ENCODE measurements at places on chromosomes 4 and X.
A peak's percentile ranks its signal among the peaks of the same experiment; 100 is the strongest.

- peak; percentile 48 for DNase-seq
Measured at GRCh38 chrX:153381684-153382532, 19.2 kb downstream of the PNMA6E start.

DNA sequence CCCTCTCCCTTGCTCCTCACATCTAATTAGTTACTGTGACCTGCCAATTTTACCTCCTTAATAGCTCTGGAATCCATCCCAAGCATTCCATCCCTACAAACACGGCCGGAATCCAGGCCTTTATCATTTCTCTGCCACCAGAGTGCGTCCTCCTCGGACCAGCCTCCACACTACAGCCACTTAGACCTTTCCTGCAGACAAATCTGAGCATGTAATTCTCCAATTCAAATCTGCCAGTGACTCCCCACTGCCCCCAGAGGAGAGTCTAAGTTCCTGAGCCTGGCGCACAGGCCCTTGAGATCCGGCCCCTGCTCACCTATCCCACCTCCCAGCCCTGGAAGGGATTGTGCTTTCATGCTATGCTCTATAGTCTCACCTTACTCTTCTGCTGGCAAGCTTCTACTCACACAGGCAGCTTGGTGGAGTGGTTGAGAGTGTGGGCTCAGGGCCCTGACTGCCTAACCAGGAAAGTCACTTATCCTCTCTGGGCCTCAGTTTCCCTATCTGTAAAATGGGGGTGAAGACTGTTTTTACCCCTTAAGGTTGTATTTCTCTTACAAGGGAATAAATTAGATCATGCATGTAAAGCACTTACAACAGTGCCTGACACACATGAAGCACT, 31.2 kb downstream of the PJA1 start:
- DNase-seq, result peak; percentile 34

GRCh38 chrX:68696267-68696990, 49.0 kb downstream of the STARD8 start:
- no peak for DNase-seq

DNA sequence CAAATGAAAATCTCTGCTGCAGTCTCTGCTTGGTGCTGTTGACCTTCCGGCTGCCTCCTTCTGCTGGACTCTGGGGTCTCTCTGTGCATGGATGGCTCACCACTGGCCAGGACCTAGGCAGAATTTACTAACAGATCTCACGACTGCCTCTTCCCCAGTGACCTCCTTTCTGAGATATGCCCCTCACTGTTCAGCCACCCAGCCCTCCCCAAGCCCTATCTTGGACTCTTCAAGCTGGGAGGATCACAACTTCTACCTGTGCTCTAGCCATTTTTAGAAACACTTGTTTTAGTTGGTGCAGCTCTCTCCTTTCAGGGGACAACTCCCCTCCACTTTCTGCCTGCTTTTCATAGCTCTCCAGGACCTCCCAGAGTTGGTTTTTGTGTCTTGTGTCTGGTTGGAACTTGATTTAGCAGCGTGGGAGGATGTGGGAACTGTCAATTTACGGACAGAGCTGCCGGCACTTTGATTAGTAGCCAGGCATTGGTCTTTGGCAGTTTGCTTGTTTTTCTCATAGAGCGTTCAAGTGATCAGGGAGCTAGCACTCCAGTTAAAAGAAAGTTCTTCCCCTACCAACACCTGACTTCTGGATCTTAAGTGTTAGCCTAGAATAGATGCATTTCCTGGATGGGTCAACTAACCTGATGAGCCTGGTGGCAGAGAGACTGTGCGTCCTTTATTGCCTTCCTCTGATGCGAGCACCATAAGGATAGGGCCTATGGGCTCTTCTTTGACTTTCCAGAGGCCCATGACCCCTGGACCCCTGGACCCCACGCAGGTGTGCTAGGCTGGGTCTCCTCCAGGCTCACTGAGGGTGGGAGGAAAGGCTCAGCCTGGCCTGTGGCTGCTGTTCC, 6.5 kb downstream of the RGS12 start:
- no peak for DNase-seq

DNA sequence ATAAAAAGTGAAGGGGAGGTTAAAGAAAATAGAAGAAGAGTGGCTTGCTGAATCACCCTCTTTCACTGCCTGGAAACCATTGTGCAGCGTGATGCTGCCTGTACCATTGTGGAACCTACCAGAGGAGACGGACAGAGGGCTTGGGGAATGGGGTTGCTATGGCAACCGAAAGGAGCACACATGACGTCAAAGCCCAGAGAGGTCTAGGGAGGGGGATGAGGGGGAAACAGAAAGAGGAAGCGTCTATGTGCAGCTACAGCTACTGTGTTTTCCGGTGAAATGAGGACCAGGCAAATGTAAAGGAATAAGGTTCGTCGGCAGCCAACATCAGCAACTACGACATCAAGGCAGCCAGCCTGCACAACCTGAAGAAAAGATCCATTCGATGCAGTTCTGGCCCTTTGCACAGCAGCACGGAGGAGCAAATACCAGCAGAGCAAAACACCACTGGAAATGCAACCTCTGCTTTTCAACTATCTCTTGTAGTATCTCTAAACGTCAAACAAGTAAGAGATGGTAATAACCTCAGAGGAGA, at the start of gene MAPK10:
MAPK10 (minus strand) TSS at position 110 of the 535 bp plus-strand sequence.
- DNase-seq, result peak; percentile 10

- no peak for DNase-seq
Measured at GRCh38 chrX:25204182-25204581, 188.4 kb upstream of the ARX start.

DNA sequence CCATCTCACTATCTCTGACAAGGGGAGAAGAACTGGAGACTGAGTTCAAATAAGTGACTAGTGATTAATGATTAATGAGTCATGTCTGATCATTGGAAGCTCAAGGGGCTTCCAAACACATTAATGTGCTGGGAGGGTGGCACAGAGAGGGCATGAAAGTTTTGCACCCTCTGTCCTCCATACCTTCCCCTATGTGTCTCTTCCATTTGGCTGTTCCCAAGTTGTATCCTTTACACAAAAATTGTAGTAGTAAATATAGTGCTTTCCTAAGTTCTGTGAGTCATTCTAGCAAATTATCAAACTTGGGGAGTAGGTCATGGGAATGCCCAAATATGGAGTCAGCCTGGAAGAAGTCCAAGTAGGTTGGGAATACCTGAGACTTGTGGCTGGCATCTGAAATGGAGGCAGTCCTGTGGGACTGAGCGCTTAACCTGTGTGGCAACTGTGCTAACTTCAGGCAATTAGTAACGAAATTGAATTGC, 4.1 kb upstream of the FAM200B start:
- no peak for DNase-seq

DNA sequence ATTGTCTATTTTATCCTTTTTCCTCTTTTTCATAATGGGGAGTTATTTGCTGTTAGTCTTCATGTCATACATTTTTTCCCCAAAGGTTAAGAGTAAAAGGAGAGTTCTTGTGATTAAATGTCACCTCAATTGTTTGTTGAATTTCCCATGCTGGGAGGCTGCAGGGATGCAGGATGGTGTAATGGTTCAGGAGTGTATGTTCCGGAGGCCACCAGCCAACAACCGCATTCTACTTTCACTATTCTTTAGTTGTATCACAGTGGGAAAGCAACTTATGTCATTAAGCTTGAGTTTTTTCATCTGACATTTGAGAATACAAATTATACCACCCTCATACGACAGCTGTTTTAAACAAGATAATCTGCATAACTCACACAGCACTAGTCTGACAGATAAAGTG, 15.4 kb downstream of the AFP start:
- no peak for DNase-seq

DNA sequence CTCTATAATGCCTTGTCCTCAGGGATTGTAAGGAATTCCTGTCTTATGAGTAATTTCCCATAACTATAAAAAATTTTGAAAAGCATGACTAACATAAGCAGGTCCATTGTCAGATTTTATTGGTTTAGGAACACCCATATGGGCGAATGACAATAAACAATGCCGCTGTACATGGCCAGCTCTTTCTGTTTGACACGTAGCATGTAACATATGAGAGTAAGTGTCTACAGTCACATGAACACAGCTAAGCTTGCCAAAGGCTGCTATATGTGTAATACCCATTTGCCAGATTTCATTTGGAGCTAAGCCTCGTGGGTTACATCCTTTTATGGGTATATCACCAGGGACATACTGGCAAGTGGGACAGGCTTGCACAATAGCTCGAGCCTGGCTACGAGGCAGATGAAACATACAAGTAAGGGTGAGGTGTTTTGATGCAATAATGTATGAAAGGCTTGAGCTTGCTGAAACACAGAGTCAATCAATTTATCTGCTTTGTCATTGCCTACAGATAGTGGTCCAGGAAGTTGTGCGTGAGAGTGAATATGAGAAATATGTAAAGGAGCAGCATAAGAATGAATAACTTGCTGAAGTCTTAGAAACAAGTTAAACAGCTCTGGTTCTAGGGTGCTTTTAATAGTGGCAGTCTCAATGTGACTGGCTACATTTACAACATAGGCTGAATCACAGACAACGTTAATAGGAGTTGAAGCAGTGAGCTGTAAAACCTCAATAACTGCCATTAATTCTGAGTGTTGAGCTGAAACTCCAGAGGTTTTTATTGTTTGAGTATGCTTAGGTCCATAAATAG, 67.4 kb upstream of the UGT2B10 start:
- peak; percentile 1 for DNase-seq

- DNase-seq, result no peak
Measured at GRCh38 chr4:102305666-102306065, 39.6 kb downstream of the SLC39A8 start.

- no peak for DNase-seq
Measured at GRCh38 chr4:721261-722168, 15.9 kb downstream of the PCGF3 start.

DNA sequence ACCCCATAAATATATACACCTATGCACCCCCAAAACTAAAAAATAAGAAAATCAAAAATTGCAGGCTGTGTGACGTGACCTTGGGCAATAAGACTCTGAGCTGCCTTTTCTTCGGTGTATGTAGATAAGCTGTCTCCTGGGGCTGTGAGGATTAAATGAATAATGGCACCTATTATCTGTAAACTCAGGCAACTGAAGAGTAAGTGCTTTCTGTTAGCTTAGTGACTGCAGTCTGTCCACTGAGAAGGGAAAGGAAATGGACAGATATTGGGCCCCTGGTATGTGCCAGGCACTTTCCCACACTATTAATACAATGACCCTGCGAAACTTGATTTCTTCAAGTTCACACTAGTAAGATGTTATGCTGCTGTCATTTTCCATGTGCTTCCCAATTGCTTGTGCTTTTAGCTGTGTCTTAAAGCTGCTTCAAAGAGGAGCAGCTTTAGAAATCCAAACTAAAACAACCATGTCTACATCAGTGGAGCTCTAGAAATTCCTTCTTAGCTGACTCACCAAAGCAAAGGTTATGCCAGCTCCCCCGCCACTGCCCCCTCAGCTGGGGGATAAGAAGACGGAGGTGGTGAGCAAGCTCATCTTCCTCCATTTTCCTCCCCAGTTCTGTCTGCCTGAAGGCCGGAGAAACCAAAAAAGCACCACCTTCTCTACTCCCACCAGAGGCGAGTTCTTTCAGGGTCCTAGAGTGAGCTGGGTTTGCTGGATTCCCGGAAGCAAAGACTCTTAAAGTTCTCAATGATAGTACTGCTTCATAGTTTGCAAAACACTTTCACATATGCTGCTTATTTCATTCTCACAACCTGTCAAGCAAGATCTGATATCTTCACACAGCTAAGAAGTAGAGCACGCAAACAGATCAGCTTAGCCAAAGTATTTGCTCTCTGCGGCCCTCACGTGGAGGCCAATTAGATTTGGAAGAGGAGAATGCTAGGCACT, 8.8 kb upstream of the DGAT2L6 start:
- peak; percentile 83 for DNase-seq

- DNase-seq, result peak; percentile 48
Measured at GRCh38 chrX:21940356-21940829, at the start of gene SMS. Gene SMS, plus strand, starts transcription at chrX:21940709. Its CDS starts 116 bp downstream, at chrX:21940825.

DNA sequence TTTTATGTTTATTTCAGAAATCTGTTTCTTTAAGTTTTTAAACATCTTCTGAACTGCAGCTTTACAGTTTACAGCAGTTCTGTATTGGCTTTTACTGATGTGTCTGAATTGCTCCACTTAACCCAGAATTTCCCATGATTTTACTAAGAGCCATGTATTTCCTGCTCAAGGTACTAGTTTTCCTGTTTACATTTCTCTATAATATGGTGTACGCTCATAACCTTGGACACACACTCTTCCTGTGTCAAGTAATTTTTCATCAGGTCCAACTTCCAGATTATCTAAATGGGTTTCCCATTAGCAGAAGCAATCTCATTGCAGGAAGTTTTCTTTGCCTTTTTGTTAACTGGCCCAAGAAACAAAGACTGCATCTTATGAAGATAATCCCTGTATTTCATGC, 12.3 kb downstream of the ELF2 start:
- no peak for DNase-seq

- peak; percentile 93 for DNase-seq
Measured at GRCh38 chr4:1082215-1083182, 30.9 kb downstream of the RNF212 start.

GRCh38 chrX:2147928-2148327, 352.8 kb downstream of the DHRSX start:
- no peak for DNase-seq

GRCh38 chr4:18247189-18247588, 225.6 kb upstream of the LCORL start:
- no peak for DNase-seq

DNA sequence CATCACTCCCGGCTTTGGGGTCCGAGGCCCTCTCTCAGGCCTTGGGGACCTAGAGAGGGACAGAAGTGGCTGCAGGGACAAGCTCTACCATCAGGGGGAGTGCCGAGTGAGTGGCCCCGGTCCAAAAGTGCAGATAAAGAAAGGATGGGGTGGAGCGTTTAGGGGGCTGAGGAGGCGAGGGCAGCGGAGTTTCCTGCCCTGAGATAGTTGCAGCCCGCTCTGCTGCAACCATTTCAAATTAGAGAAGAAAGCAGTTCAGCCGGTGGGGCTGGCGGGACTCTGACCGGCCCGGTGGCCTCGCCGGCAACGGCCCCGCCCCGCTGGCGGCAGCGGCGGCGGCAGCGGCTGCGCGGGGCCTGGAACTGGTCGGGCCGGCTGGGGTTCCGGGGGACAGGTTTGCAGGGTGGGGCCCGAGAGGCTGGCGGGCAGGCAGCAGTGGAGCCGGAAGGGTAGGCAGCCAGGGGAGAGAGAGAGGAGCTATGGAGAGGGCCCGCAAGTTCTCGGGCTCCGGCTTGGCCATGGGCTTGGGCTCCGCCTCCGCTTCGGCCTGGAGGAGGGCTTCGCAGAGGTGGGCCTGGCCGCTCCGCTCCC, 7.6 kb downstream of the DLG3 start:
- DNase-seq, result peak; percentile 74

DNA sequence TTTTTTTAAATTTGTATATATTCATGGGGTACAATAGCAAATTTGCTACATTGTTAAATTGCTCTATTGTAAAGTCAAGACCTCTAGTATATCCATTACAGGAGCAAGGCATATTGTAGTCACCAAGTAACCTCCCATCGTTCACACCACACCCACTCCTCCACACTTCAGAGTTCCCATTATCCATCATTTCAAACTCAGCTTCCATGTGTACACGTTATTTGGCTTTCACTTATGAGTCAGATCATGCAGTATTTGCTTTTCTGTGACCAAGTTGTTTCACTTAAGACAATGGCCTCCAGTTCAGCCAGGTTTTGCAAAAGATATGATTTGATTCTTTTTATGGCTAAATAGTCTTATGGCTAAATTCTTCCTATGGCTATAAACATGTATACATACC, 2614.2 kb downstream of the PCDH7 start:
- no peak for DNase-seq
